Tongue (tissue), 3 donors: ENCODE measurements at places on chromosomes 3 and 15. TPM values are rescaled to one million over a fixed set of nuclear protein-coding genes. Genes with fewer than 3 reads are reported as not detected.

The PROS1 gene
- 43.9 TPM for total RNA-seq

The TGM4 gene
- total RNA-seq = not detected

The SMCO1 gene
- 19.6 TPM for total RNA-seq

The IMPG2 gene
- 2.1 TPM for total RNA-seq

The MORC1 gene
- total RNA-seq = not detected

The CYFIP1 gene
- total RNA-seq = 92.6 TPM

The INSYN1 gene
- total RNA-seq = 14.8 TPM

The VPS39 gene
- total RNA-seq = 36.1 TPM

The IFRD2 gene
- 37.8 TPM for total RNA-seq

The PLA1A gene
- 0.31 TPM for total RNA-seq

The C3orf52 gene
- total RNA-seq = 4.2 TPM

The GOLGA6A gene
- total RNA-seq = not detected

The ACTC1 gene
- 1,740 TPM for total RNA-seq

The CHRD gene
- 33.5 TPM for total RNA-seq

The UNC13C gene
- 0.92 TPM for total RNA-seq

The DALRD3 gene
- 35.4 TPM for total RNA-seq

The ZDHHC19 gene
- not detected for total RNA-seq

The TOPBP1 gene
- 48.6 TPM for total RNA-seq

The MINDY2 gene
- 23.9 TPM for total RNA-seq
